Lower leg skin (tissue), 4 donors: ENCODE measurements at places on chromosomes 5 and 9. TPM values are rescaled to one million over a fixed set of nuclear protein-coding genes. Genes with fewer than 3 reads are reported as not detected.
A peak's percentile ranks its signal among the peaks of the same experiment; 100 is the strongest.

Gene PCDHA13
- total RNA-seq, result 0.16 TPM

Gene AQP7
- 12.3 TPM for total RNA-seq

Gene MARVELD2
- 24.4 TPM for total RNA-seq

Gene LCP2
- 4.6 TPM for total RNA-seq

Gene ALDH1B1
- 6.8 TPM for total RNA-seq

Gene TRAF1
- 4.9 TPM for total RNA-seq

Gene TNFSF8
- total RNA-seq, result 1.2 TPM

Gene TMEM167A
- total RNA-seq, result 18.8 TPM

Gene RASGRF2
- total RNA-seq, result 5.3 TPM

Gene OSMR
- 13.7 TPM for total RNA-seq

Gene GRXCR2
- total RNA-seq, result 0.69 TPM

Gene CCL28
- 11.9 TPM for total RNA-seq

Gene CCL27
- total RNA-seq, result 199 TPM

Gene SYNPO
- total RNA-seq, result 3.8 TPM

Gene ZCCHC7
- 15.2 TPM for total RNA-seq

Gene SLC36A1
- 7.0 TPM for total RNA-seq

Gene CATSPER3
- 0.59 TPM for total RNA-seq

- no peak for DNase-seq
Observed at GRCh38 chr5:104412649-104413240, 850.2 kb upstream of the NUDT12 start.

- peak; percentile 52 for DNase-seq
Observed at GRCh38 chr5:175750511-175750931, 92.7 kb downstream of the HRH2 start.

DNA sequence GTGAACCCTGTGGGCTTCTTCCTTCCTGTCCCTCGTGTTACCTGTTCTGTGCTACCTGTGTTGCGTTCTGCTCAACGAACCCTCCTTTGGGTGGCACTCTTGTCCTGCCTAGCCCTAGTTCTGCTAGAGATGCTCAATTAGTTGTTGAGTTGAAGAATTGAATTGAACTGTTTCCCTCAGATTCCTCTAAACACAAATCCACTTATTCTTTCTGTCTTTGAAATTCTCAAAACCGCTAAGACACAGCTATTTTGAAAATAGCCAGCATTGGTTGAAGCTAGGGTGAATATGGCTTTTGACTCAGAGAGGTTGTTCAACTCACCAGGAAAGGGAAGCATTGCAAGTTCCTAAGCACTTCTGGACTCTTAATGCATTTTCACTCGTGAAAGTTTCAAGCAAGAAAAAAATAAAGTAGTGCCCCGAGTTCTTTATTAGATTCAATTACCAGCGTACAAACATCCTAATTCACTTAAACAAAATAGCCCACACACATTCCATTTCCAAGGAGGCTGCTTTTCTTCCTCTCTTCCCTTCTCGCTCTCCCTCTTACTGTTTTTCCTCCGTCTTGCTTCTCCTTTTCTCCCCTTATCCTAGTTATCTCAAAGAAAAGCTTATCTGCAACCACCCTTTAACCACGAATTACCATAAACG is 642 bp upstream of the ITGA1 start:
- no peak for DNase-seq

DNA sequence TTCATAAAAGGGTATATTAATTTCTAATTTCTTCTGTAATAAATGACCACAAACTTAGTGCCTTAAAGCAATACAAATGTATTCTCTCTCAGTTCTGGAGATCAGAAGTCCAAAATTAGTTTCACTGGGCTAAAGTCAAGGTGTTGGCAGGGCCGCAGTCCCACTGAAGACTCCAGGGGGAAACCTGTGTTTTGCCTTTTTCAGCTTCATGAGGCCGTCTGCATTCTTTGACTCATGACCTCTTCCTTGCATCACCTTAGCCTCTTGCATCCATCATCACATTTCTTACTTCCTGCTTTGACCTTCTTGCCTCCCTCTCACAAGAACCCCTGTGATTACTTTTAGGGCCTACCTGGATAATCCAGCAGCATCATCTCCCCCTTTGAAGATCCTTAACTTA is 42.0 kb upstream of the ALDH1B1 start:
- DNase-seq, result no peak

DNA sequence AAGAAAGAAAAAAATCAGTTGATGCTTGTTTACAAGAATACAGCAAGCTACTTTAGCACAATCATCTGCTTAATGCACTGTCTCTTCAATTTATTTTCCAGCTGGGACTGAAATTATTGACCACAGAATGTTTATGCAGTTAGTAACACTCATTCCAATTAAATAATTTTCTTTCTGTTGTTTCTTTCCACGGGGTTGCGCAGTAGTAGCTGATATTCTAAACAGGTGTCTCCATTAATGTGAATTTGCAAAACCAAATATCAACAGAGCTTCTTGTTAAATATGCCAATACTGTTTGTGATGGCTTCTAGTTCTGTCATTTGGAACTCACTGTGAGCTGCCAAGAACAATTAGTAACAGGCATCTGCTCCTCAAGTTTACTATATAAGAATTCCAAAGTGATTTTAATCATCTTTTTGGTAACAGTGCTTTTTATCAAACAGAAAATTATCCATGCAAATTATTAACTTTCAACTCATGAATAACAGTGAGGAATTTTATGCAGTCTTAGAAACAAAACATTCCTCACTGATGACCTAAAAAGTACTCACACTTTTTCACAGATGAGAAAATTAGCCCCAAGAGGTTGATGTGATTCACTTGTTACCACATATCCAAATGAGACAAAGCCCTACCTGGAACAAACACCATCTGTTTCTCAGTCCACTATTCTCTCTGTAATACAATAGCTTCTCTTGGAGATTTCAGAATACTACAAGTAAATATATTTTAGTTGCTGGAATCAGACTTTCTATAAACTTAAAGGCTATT is 567.6 kb upstream of the RGMB start:
- no peak for DNase-seq

DNA sequence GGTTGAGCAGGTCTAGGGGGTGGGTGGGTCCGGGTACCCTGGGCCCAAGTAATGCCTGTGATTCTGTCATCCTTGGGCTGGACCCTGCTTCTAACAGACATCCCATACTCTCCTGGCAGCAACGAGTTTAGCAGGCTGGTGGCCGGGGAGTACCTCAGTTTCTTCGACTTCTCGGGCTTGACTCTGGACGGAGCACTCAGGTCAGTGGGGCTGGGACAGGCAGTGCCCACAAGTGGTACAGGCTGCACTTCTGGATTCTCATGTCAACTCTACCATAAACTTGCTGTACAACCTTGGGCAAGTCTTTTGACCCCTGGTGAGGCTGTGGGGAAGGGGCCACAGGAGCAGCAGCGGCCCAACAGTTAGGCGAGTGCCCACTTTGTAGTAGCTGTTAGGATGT is 21.8 kb downstream of the PSD2 start:
- no peak for DNase-seq

- DNase-seq, result no peak
Observed at GRCh38 chr5:141521244-141521781, 32.4 kb downstream of the PCDHGC5 start.

DNA sequence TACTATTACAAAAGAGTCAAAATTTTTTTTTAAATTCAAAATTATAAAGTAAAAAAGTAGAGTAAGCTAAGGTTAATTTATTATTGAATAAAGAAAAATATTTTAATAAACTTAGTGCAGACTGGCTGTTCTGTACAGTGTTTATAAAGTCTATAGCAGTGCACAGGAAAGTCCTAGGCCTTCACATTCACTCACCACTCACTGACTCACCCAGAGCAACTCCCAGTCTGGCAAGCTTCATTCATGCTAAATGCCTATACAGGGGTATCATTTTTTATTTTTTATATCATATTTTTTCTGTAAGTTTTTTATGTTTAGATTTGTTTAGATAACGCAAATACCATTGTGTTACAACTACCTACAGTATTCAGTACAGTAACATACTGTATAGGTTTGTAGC is 700.7 kb upstream of the GRAMD2B start:
- no peak for DNase-seq

GRCh38 chr5:127909066-127909465 is 174.5 kb upstream of the SLC12A2 start:
- no peak for DNase-seq

- DNase-seq, result no peak
Observed at GRCh38 chr5:94793113-94793815, 174.8 kb downstream of the SLF1 start.

GRCh38 chr5:81898403-81898802 is 73.4 kb upstream of the ATG10 start:
- DNase-seq, result no peak

- no peak for DNase-seq
Observed at GRCh38 chr5:119336845-119337580, 18.8 kb upstream of the TNFAIP8 start.

GRCh38 chr9:122332083-122332482 is 38.7 kb upstream of the PTGS1 start:
- DNase-seq, result no peak

DNA sequence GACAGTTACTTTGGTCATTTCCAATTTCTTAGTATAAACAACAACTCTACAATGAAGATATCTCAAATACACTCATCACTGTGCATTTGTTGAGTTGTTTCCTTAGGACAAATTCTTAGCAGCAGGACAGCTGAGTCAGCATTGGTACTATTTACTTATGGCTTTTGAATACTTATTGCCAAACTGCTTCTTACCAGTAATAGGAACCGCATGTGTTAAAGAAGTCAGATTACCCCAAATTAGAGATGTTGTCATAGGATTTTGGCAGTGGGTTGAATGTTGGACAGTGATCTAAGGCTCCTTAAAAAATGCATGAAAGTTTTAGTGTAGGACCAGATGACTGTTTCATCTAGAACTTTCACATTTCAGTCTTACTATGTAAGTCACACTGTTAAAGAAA is 280.1 kb upstream of the DMRT1 start:
- DNase-seq, result no peak

DNA sequence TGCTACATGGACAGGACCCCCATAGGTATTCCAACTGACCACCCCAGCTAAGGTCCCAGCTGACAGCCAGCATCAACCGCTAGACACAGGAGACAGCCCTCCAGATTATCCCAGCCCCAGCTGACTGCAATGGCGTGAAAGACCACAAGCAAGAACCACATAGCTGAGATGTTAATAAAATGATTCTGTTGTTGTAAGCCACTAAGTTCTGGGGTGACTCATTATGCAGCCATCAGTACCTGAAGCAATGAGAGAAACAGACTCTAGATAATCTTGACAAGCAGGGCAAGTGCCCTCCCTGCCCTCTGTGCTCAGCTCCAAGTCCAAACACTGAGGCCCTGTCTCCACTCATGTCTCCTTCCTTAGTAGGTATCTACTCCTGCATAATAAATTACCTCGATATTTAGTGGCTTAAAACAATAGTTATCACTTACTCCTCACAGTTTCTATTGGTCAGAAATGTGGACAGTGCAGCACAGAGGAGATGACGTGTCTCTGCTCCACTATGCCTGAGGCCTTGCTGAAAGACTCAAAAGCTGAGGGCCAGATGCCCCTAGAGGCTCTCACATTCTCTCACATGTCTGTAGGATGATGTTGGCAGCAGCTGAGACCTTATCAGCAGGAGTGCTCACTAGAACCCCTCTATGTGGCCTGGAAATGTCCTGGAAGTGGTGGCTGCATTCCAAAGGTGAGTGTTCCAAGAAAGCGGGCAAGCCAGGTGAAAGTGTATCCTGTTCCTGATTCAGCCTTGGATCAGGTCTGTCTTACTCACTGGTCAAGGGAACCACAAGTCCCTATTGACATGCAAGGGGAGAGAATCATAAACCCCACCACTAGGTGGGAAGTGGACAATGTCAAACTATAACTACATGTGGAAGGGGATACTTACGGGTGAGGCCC is 2.5 kb downstream of the MGAT1 start:
- DNase-seq, result no peak

DNA sequence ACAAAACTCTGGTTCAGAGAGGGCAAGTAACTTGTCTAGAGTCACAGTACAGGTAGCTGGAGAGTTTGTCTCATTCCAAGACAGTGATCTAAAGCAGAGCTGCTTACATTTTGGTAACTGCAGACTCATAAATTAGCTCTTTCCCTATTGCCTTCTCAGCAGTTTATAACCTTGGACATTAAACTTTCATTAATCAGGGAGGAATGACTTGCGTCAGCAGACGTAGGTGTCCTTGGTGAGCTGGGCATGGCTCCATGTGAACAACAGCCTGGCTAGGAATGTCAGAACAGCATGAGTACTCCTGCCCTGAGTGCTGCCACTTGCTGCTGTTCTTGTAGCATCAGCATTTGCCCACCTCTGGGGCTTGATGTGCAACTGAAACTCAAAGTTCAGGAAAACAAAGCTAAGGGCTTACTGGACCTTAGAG is 2.2 kb upstream of the ALDOB start:
- no peak for DNase-seq

GRCh38 chr9:9483175-9483574 is 1129.6 kb downstream of the PTPRD start:
- no peak for DNase-seq

DNA sequence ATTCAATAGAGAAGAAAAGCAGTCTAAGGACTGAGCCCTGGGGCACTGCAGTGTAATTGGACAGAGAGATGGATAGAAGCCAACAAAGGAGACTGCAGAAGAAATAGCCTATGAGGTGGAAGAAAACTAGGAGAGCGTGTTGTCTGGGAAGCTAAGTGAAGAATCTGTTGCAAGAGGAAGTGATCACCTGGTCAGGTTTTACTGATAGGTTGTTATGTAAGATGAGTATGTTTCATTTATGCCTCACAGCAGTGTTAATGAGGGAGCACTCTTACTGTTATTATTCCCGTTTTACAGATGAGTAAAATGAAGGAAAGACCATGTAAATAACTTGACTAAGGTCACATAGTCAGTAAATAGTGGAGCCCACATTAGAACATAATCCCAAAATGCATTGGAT is 80.0 kb upstream of the GRHPR start:
- no peak for DNase-seq

- no peak for DNase-seq
Observed at GRCh38 chr5:95327211-95327610, 42.3 kb upstream of the MCTP1 start.

GRCh38 chr5:14675865-14676300 is 11.4 kb downstream of the OTULIN start:
- no peak for DNase-seq

DNA sequence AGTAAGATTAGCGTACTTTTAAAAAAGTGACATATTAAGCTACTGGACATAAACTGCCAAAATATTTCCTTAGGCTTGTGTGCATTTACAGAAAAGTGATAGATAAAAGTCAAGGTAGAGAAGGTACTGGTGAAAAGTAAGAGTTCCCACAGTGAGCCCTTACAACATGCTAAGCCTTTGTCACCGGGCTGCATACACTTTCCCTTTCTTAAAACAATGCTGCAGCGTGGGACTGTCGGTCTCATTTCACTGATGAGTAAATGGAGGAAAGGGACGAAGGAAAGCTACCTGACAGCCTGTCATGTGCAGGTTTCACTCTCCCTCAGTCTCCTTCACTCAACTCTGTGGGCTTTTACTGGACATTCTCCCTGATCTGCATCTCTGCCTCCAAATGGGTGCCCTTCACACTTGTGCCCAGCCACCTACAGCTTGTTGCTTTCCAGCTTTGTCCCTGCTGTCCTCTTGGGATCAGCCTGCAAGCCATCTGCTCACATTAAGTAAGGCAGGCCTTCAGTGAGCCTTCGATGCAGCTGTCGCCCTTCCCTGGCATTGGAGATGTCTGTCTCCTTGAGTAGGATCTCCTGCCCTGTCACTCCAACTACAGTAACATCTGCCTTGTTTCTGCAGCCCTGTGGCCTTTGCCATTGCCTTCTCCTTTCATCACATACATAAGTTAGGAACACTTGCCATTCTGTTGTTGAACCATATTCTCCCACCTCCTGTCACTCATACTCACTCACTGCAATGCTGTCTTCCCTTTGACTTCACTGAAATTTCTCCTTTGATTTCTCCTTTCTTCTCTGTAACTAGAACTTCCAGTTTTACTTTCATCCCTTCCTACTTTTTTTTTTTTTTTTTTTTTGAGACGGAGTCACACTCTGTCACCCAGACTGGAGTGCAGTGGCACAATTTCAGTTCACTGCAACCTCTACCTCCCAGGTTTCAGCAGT is 9.3 kb upstream of the ROPN1L start:
- DNase-seq, result no peak
